Hypothalamus (tissue), 51 donors: ENCODE measurements at places on chromosomes 6 and 20.

GRCh38 chr20:9476174-9476573 lies 38.2 kb upstream of the LAMP5 start:
- no peak for DNase-seq

- DNase-seq: no peak
These were observed 1.9 kb downstream of the B3GALT4 start for GRCh38 chr6:33278810-33279209.

DNA sequence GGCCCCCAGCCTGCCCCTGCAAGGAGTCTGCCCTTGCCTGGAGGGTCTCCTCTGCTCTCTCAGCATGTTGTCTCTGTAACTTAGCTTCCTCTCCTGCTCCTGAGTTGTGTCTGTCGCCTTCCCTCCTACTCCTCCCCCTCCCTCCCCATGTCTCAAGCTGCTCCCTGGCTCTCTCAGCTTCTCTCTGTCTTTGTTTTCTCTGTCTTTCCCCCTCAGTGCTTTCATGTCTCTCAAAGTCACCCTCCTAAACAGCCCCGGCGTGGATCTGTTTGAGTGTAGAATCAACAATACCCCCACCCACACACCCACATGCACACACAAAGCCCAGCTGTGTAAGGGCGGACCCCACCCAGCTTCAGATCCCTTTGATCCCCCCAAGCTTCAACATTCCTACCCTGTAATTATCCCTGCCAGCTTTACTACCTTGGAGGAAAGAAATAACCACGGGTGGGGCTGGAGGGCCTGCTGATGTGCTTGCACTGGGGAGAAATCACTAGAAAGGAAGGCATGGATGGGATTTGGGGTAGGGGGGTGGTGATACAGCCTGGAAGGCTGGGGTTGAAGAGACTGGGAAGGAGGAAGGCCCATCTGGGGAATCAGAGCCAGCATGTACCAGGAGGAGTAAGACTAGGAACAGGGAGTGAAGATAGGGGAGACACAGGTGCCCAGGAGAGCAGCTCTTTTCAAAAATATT lies 1.0 kb upstream of the LY6G6D start:
- no peak for DNase-seq

DNA sequence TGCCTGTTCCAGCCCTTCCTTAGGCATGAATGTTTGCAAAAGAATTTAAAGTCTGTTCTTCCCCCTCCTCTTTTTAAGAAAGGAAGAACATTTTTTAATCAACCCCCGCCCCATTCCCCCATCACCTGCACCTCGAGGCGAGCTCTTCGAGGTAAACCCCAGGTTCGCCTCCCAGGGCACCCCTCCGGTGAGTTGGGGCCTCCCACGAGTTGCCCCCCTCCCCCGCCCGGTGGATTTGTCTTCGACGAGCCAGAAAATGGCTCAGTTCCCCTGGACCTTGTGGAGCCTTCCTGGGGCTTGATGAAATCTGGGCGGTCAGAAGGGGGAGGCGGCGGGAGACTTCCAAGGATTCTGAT lies 256 bp upstream of the OVOL2 start:
- no peak for DNase-seq

- DNase-seq: peak; percentile 70
These were observed at the start of gene NECAB3 for GRCh38 chr20:33674294-33675135. NECAB3 (minus strand) TSS chr20:33674428; CDS start chr20:33674352, 76 bp downstream.

GRCh38 chr20:22946596-22946995 lies 88.5 kb upstream of the SSTR4 start:
- no peak for DNase-seq

GRCh38 chr6:4133941-4134838 lies 1.2 kb downstream of the ECI2 start:
- no peak for DNase-seq

- DNase-seq: no peak
These were observed 148.8 kb downstream of the DTNBP1 start for GRCh38 chr6:15513801-15514711.

DNA sequence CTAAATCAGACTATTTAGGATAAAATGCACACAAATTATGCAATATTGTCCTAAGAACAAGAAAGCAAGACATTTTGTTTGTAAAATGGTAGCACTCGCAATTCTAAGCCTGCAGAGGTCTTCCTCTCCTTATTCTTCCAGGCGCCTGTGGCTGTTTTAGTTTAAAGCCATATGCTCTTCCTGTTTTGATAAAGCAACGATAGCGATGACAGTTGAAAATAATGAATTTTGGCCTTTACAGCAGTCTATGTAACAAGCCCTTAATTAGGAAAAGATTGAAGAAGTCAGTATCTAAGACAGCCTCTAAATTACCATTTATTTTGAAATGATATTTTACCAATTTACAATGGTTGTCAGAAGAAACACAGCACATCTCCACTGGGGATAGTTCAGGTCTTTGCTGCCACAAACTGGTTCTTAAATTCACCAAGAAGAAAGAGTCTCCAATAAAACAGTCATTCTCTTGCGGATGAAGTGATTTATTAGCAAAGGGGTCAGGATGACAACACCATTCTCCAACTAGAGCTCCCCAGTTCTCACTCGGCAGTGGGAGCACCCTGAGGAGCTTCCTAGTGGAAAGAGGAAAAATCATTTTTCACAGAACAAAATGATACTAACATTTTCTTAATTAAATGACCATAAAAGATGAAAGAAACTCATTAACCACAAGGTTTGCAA lies 21.4 kb downstream of the UBE3D start:
- DNase-seq: no peak

GRCh38 chr6:126017668-126018067 lies 31.3 kb downstream of the TRMT11 start:
- no peak for DNase-seq

DNA sequence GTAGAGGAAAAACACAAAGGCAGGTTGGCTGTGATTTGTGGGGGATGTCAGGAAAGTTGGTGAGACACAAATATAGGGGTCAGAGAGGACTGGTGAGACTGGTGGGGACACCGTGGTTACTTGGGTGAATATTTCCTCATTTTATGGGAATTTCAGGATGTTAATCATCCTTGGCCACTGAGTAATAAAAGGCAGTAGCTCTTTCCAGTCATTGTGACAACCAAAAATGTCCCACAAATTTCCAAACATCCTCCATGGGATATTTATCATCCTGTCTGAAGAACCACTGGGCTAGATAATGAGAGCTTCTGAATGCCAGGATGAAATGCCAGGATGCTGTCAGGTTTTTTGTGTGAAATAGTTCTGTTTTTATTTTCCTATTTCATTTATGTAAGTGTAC lies 374.1 kb downstream of the CD109 start:
- no peak for DNase-seq

- no peak for DNase-seq
These were observed 11.9 kb upstream of the TNFRSF21 start for GRCh38 chr6:47321577-47321976.

- DNase-seq: no peak
These were observed 257.6 kb downstream of the NRN1 start for GRCh38 chr6:5749016-5749650.

DNA sequence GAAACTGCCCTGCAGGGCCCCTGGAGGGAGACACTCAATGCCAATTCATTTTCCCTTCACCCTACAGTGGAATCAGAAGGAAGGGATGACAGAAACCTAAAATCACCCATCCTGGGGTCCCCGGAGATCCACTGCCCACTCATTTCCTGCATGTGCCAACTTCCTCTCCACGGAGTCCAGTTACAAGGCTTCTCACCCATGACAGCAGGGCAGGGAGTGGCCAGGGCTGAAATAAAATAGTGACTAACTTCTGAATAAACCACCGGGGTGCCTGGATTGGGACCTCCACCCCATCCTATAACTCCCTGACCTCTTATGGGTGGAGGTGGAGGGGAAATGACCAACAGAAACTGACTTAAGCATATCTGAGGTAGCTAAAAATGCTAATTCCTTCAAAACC lies 362.3 kb downstream of the MAFB start:
- no peak for DNase-seq

DNA sequence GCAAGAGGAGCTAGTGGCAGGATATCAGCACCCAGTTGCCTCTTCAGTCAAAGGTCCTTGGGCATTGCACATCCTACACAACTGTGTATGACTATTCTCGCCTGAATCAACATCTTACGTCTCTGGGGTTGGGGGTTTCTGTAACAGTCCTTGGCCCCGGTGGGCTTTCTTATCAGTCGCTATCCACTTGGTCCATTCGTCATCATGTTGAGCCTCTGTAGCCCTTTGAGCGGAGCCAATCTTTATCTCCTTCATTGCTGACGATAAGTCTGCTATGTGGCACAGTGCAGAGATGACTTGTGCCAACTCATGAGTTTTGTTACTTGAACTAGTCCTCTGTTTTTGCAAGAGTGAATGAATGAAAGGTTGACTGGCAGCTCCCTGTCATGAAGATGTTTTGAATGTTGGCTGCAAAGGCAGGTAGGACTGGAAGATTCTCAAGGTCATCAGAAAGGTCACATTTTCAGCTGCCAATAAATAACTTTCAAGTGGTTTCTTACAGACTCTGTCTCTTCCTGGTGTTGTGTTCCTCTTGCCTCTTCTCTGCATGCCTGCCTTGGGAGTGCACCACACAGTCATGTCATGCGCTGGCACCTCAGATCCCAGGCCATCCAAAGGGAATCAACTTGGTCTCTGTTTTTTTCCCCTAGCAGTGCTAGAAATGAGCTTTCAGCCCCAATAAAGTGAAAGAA lies 238.9 kb downstream of the SLC24A3 start:
- DNase-seq: no peak

DNA sequence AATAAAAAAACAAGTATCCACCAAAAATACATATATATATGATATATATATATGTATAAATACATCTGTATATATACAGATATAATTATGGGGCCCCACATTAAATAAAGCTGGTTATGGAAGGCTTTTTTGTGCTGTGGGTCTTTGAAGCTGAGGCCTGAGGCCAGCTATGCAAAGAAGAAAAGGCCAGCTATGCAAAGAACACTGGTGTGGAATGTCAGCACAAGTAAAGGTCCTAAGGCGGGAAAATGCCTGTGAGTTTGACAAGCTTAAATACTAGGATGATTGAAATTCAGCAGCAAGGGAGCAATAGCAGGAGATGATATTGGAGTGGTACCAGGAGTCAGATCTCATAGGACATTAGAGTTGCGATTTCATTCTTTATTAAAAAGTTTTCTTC lies 25.2 kb downstream of the ADGRF1 start:
- no peak for DNase-seq

GRCh38 chr6:158061709-158062461 lies 80.2 kb downstream of the SYNJ2 start:
- no peak for DNase-seq

DNA sequence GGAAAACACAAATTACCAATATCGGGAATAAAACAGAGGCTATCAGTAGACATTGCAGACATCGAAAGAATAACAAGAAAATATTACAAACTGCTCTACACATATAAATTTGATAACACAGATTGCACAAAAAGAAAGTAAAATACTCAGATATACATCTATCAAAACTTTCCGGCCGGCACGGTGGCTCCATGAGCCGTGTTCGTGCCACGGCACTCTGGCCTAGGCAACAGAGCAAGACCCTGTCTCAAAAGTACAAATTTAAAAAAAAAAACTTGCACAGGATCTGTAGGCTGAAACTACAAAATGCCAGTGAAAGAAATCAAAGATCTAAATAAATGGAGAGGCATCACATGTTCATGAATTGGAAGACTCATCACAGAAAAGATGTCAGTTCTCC lies 49.4 kb downstream of the SNX5 start:
- no peak for DNase-seq

GRCh38 chr20:62840244-62841197 lies 21.1 kb downstream of the TCFL5 start:
- no peak for DNase-seq

DNA sequence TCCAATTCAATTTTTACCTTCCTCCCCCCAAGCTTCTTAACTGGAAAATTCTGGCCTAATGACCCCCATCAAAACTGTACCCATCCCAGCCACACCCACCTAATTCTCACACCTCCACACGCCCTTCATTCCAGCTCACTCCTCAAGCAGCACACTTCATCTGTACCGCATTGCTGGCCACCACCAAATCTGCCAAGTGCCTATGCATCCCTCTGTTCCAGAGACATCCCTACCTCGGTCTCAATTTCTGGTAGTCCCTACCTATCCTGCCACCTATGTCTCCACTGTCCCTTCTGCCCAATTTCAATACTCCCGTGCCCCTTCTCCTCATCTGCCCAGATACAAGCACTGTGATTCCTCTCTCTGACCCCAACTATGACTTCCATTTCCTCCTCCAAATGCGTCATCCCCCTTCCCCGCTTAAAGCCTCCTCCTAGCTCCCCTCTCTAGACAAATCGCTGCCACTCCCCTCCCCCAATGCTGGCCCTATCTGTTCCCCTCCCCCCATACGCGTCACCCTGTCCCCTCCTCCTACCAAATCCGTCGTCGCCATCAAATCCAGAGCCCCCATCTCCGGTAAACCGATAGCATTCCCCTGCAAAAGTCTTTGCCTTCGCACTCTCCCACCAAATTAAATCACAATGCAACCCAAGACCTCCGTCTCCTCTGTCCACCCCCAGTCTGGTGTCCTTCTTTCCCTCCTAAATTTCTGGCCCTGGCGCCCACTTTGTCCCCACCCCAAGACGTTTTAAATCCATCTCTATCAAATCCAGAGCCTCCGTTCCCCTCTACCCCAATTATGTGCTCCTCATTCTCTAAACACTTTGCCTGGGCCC lies 1.2 kb downstream of the MTCH1 start:
- DNase-seq: no peak

GRCh38 chr6:79869184-79869583 lies 78.2 kb downstream of the ELOVL4 start:
- DNase-seq: no peak

DNA sequence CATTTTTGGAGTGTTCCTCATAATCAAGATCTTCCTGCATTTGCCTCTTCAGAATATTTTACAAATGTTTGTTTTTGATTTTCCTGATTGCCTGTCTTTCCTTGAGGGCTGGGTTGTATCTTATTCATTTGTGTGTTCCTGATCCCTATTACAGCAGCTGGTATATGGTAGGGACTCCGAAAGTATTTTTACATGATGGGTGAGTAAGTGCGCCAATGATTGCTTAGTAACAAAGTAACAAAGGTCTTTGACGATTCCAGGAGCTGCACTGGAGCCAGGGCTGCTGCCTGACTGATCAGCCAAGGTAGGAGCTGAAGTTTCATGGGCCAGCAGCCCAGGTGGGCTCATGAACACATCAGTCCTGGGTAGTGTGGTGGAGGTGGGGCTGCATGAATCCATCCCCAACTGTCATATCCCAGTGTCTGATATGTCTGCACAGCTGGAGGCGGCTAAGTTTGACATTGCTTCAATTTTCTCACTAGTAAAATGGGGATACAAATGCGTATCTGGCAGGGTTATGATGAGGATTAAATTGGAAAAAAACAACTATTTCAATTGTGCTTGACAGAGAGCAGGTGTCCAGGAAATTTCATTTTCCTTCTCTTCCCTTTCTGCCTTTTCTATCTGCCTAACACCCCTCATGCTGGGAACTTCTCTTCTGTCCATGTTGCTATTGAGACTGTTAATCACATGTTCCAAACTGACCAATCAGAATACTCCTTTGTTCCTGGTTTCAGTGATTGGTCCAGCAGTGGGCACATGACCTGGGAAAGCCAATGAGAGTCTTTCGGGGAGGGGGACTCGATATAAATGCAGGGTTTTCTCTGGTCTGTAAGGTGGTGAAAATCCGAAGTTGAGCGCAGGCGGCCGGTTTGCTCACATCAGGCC lies 90.7 kb downstream of the CDH26 start:
- DNase-seq: no peak

GRCh38 chr6:73030791-73031782 lies 194.2 kb downstream of the KHDC1L start:
- DNase-seq: no peak
